Stimulated activated CD8-positive, alpha-beta memory T cell treated with anti-CD3 and anti-CD28 coated beads, Interleukin-15, amount 100 ng/mL, for 24 hours (primary cell): ENCODE measurements at places on chromosomes 5 and 9.

DNA sequence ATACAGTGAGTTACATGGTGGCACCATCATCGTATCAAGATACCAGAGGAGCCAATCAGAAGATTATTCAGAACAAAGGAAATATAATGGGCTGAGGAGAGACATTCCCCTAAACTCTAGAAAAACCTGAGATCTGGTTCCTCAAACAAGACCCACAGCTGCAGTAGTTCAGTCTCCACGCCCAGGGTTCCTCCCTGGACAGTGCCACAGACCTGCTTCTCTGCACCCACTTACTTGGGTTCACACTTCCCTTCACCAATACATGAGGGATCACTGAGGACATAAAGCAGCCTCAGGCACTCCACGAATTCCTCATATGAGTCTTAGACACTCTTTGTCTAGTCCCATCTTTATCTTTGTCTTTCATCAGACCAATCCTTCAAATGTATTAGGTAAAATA, 101.7 kb downstream of the APTX start:
- DNase-seq = no peak

- DNase-seq = no peak
These were observed 8.0 kb upstream of the PALM2AKAP2 start for GRCh38 chr9:109771796-109772531.

GRCh38 chr5:161095953-161096352, 243.9 kb upstream of the ATP10B start:
- no peak for DNase-seq

DNA sequence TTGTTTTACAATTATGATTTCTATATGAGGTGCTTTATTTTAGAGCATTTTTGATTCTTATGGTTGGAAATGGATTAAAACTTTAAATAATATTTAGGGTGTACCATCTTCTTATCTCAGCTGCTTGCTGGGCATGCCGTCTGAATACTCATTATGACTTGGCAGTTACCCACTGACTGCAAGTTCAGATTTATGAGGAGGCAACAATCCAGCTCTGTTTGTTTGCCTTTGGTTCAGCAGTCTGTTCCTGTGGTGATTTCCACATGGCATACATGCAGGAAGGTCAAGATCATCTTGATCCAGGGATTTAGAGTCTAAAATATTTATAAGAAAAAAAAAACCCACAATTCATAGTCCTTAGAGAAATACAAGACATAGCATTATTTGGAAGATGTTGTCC, 1254.5 kb upstream of the NUDT12 start:
- DNase-seq = no peak

- DNase-seq = no peak
These were observed 1.2 kb downstream of the SLC24A2 start for GRCh38 chr9:19787672-19788071.

DNA sequence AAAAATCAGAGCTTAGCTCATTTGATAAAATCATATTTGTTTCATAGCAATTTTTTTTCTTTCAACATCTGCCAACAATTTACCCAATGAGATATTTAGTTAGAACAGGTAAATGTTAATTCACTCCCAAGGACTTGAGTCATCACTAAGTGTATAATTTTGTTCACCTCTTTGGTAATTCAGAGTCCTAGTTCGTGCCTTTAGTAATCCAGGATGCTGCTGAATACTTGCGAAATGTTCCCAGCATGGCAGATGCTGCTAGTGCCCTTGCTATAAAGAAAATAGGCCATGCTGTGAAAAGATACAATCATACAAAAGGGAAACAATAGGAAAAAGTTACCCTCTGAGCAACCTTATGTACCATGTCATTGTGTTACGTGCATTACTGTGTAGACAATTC, 210.5 kb downstream of the CSNK1G3 start:
- no peak for DNase-seq

- DNase-seq = no peak
These were observed 815.1 kb downstream of the TLE1 start for GRCh38 chr9:80874276-80874675.
